ENCODE measurements at places on chromosomes 7 and 10.

GRCh38 chr7:32142649-32143048 is 72.4 kb upstream of the PDE1C start:
- DNase-seq, result no peak

DNA sequence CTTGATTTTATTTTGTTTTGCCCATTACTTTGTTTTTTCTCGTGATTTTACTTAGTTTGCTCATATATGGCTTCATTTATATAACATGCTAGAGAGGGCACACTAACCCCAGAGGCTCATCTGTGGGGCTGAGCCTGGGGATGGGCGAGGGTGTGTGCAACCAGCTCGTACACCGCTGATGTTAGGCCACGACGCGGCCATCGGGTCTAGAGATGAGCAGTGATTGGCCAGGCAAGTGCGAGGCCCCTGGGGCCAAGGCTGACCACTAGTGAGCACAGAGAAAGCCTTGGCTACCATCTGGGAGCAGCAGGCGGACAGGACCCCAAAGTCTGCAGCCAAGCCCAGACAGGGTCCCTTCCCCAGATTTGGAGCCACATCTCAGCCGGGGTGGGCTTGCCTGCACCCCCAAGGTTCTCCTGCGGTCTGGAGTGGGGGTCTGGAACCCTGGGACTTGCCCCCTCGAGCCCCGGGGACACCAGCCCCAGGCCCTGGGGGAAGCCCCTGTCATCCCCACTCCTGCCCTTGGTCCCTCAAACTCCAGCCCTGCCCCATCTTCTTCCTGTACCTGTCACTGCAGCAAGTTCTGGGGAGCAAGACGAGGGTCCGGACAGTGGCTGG is 3.7 kb downstream of the FUOM start:
- no peak for DNase-seq

DNA sequence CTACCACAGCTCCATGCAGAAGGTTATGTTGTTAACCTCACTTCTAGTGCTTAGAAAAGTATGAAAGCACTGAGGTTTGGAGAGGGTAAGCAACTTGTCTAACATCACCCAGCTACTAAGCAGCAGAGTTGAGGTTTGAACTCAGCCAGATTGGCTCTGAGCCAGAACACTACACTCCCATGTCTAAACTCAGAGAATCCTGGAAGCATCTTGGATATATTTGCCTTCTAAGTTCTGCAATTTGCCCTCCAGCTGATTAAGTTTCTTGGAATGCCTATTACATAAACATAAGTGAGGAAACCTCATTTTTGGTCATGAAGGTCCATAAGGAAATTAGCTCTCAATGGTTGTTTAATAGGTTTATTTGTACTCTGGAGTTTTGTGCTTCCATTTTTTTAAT is 78.1 kb upstream of the PHYHIPL start:
- no peak for DNase-seq

- peak; percentile 90 for DNase-seq
Measured at GRCh38 chr10:102678842-102679289, 34.6 kb downstream of the TRIM8 start.

- no peak for DNase-seq
Measured at GRCh38 chr7:17948526-17949238, 8.4 kb upstream of the SNX13 start.

- no peak for DNase-seq
Measured at GRCh38 chr10:74052994-74053393, 55.1 kb downstream of the VCL start.

DNA sequence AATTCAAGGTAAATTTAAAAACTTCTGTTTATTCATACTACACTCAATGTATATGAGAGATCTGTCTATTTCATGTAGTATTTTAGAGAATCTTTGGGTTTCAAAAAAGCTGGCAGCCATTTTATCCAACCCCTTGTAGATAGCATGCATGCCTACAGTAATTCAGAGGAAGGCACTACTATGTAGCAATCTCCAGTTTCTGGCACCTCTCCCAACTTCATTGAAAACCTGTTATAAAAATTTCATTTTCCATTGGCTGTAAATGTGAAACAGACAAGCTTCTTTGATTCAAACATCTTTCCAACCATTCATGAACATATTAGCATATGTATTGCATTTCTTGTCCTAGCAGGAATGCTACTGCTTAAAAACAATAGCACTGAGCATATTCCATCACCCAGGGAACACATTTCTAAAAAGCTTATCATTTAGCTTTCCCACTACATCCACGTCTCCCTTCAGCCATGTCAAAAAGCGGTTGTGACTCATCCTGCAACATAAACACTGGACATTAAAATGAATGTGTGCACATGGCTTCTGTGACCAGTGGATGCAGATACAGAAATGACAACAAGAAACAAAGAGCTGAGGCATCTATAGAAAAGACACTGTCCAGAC is 330.4 kb upstream of the AOAH start:
- DNase-seq, result no peak

GRCh38 chr10:38093816-38094157 is 350 bp upstream of the ZNF37A start:
- DNase-seq, result peak; percentile 60

DNA sequence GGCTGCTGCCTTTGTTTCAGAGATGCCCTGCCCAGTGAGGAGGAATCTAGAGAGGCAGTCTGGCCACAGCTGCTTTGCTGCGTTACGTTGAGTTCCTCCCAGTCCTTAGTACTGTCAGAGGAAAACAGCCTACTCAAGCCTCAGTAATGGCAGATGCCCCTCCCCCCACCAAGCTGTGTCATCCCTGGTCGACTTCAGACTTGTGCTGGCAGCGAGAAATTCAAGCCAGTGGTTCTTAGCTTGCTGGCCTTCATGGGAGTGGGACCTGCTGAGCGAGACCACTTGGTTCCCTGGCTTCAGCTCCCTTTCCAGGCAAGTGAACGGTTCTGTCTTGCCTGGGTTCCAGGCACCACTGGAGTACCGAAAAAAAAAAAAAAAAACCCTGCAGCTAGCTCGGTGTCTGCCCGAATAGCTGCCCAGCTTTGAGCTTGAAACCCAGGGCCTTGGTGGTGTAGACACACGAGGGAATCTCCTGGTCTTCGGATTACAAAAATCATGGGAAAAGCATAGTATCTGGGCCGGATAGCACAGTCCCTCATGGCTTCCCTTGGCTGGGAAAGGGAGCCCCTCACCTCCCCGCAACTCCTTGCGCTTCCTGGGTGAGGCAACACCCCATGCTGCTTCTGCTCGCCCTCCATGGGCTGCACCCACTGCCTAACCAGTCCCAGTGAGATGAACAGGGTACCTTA is 9.1 kb downstream of the SDHAF3 start:
- DNase-seq, result no peak
